ENCODE measurements at places on chromosomes 5 and 9.

DNA sequence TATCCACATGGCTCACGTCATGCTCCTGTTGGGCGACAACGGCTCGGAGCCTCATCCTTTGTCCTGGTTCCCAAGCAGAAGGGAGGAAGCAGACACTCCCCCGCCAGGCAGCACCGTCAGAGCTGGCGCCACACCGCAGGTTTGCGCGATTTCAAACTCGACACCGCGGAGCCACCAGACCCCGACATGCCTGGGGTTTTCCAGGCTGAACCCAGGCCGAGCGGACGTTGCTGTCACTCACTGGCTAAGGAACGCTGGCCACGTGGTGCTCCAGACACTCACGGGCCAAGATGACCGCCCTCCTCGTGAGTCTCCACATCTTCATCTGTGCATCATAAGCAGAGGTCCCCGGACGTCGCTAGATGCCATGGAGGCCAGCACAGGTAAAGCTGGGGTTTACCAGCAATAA, 9.0 kb downstream of the TERT start:
- no peak for DNase-seq

DNA sequence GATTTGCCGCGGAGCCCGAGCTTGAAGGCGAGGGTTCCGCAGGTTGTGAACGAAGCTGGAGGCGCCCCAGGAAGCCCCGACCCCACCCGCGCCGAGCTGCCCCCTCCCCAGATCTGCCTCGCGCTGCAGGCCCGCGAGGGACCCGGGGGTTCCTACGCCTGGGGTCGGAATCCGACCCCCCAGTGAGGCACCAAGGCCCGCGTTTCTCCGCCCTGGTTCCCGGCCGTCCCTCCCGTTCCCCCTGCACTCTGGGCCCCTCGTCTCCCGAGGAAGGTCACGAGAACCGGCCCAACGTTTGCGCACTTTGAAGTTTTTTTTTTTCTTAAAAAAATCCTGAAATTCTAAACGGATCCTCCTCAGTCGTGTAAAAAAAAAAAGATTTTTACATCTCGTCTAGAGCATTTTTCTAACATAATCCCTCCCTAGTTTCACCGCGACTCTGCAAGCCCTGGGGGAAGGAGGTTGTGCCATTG, 880 bp upstream of the GFPT2 start:
- DNase-seq: no peak

- no peak for DNase-seq
Observed at GRCh38 chr9:123825342-123826060, 104.4 kb downstream of the DENND1A start.

GRCh38 chr5:93589152-93589828, 6.3 kb downstream of the NR2F1 start:
- DNase-seq: no peak

GRCh38 chr5:66338828-66339227, 194.7 kb downstream of the SREK1 start:
- no peak for DNase-seq

DNA sequence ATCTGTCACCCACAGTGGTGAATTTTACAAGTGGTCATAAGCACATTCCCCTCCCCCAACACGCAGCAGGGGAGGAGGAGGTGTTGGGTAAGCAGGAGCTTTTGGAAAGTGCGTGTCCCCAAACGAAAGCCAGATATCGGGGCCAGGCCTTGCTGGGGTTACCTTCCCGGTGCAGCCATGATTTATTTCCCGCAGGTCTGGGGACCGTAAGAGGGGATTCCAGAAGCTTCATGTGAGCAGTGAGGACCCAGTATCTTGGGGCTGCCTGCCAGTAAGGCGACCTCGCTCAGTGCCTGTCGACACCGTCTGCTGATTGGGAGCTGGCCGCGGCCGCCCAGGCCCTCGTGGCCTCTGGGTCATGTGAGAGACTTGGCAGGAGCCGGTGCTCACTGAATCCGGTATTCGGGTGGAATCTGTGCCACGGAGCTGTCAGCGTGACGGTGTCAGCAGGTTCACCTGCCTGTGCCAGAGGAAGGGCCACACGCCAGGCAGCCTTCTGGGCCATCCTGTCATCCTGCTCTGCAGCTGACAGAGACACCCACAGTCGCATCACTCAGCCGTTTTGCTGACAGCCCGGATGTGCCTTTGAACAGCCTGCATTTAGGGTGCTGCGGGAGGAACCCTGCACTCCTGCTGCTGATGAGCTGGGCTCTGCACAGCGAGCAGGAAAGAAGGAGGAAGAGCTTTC, 37.3 kb downstream of the SEC61B start:
- DNase-seq: peak; percentile 24

DNA sequence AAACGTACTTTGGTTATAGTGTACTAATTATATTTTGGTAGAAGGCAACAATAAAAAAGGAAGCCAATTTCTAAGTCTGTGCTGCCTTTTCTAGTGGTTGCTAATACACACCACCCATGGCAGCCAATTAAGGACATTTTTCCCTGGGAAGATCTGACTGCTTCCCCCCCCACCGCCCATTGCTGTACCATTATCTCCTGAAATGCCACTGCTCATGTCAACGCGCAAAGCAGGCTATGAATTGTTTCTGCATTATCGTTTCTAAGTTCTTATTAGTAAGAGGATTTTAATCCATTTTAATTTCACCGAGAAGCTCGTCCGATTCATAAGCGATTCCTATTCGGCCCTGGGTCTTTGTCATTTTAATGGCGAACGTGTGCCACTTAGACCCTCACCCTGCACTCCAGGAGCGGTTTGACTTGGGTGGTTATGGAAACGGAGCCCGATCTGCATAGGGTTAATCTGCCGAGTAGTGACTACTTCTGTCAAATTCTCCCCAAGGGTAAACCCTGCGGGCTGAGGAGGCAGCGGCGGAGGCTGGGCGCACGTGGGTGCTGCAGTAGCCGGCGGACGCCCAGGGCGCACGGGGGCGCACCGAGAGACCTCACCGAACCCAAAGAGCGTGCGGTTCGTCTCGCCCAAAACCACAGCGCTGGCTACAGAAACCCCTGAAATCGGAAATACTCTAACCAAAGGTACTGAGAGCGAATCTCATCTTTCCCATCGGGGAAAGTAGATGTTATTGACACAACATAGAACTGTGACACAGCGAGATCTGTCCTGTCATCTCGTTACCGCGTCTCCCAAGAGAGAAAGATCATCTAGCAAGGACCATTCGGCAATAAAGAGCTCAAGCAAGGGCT, 55.8 kb upstream of the SHC3 start:
- no peak for DNase-seq

DNA sequence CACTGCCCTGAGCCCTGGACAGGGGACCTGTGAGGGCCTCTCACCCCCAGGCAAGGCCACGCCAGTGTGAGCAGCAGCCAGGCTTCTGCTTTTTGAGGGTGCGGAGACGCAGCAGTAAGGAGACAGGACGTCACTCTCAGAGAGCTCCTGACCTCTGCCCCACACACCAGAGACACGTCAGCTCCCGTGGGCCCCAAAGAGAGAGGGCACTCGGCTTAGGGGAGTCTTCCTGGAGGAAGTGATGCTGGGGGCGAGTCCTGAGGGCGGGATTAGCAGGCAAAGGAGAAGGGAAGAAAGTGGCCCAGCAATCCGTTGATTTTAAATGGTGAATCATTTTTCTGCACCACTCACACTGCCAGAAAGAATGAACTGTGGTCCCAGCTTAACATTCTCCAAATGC, 24.0 kb upstream of the SLC9A3 start:
- DNase-seq: no peak

GRCh38 chr5:74476046-74476818, 164.3 kb downstream of the ENC1 start:
- DNase-seq: no peak

- DNase-seq: no peak
Observed at GRCh38 chr9:79524266-79524665, 47.5 kb upstream of the TLE4 start.

- DNase-seq: no peak
Observed at GRCh38 chr9:715743-716400, 125.6 kb upstream of the DMRT1 start.

Data from omental fat pad (tissue), 4 donors.